ENCODE measurements at places on chromosomes 3 and 15. TPM values are rescaled to one million over a fixed set of nuclear protein-coding genes. Genes with fewer than 3 reads are reported as not detected.

DNA sequence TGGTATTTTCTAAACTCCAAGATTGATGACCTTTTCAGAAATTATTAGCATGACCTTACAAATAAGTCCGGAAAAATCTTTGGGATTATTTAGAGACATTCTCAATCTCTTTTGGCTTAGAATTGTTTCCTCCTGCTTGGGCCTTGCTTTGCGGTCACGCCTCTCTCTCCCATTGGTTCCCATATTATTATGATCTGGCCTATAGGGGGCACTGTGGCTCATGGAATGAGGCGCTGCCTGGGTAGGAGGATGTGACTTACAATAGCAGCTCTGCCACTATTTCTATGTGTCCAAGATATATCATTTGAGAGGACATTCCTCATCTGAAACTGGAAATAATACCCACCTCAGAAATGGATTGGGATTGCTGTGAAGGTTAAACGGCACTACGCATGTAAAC is 464.9 kb downstream of the MFSD1 start:
- H3K27ac ChIP-seq: no peak overlapping the region
- H3K4me1 ChIP-seq: no peaks in the 10 kb centered on the region
- DNase-seq: peak; percentile 13
- H3K27me3 ChIP-seq: no peaks in the 10 kb centered on the region
- no peak overlapping the region for H3K4me3 ChIP-seq
- H3K36me3 ChIP-seq: no peaks in the 10 kb centered on the region

DNA sequence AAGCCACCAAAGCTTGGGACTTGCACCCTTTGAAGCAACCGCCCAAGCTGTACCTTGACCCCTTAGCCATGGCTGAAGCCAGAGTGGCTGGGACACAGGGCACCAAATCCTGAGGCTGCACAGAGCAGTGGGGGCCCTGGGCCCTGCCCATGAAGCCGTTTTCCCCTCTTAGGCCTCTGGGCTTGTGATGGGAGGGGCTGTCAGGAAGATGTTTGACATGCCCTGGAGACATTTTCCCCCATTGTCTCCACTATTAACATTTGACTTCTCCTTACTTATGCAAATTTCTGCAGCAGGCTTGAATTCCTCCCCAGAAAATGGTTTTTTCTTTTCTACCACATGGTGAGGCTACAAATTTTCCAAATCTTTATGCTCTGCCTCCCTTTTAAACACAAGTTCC is 522.2 kb downstream of the EDEM1 start:
- DNase-seq: no peak
- no peaks in the 10 kb centered on the region for H3K36me3 ChIP-seq
- H3K4me1 ChIP-seq: no peaks in the 10 kb centered on the region
- no peak overlapping the region for H3K27ac ChIP-seq
- H3K4me3 ChIP-seq: no peak overlapping the region

GRCh38 chr3:182808041-182808770 is 14.9 kb downstream of the ATP11B start:
- DNase-seq: no peak
- no peaks in the 10 kb centered on the region for H3K27me3 ChIP-seq
- H3K36me3 ChIP-seq: peaks cover 19% of the 10 kb centered on the region
- H3K27ac ChIP-seq: no peak overlapping the region
- no peak overlapping the region for H3K4me3 ChIP-seq
- peaks cover 32% of the 10 kb centered on the region for H3K4me1 ChIP-seq

- H3K4me3 ChIP-seq: no peak overlapping the region
- H3K27ac ChIP-seq: no peak overlapping the region
- DNase-seq: no peak
- peaks cover 15% of the 10 kb centered on the region for H3K4me1 ChIP-seq
- H3K36me3 ChIP-seq: no peaks in the 10 kb centered on the region
- H3K27me3 ChIP-seq: peaks cover 53% of the 10 kb centered on the region
Measured at GRCh38 chr3:57157545-57157944, 7.6 kb downstream of the IL17RD start.

DNA sequence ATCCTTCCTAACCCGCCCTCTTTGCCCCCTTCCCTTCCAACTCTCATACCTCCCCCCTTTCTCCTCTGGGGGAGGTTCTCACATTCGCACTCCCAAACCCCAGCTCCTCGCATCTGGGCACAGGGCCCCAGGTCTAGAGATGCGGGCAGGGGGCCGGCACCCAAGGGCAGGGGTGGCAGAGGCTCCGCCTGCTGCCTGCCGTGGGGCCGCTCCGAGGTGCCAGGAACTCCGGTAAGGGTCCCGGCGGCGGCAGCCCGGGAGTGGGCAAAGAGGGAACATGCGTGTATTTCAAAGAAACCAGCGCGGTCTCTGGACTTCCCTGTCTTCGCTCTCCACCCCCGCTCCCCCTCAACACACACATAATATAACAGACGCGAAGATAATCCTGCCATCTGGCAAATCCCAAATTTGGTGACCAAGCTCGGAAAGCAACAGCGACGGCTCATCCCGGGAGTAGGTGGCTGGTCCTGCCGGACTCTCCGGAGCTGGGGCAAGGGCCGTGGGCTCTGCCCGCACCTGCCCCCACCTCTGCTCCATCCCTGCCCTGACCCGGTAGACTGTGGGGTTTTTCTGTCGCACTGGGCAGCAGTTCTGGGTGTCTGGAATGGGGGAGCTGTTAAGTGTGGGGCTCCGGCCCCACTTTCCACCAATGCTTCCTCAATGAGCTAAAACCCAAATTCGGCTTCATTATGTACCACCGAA is 31.0 kb downstream of the NR2F2 start:
- H3K4me1 ChIP-seq: peaks cover 17% of the 10 kb centered on the region
- no peak overlapping the region for H3K4me3 ChIP-seq
- no peak for DNase-seq
- H3K27ac ChIP-seq: no peak overlapping the region
- H3K27me3 ChIP-seq: peaks cover 79% of the 10 kb centered on the region

GRCh38 chr3:58150130-58150809 is 60.5 kb downstream of the DNASE1L3 start:
- peaks cover 5% of the 10 kb centered on the region for H3K36me3 ChIP-seq
- H3K27me3 ChIP-seq: no peaks in the 10 kb centered on the region
- no peak overlapping the region for H3K4me3 ChIP-seq

GRCh38 chr3:61058836-61059235 is 192.4 kb downstream of the FHIT start:
- no peak overlapping the region for H3K4me3 ChIP-seq
- no peak for DNase-seq
- no peak overlapping the region for H3K27ac ChIP-seq
- H3K36me3 ChIP-seq: no peaks in the 10 kb centered on the region
- no peaks in the 10 kb centered on the region for H3K27me3 ChIP-seq

- DNase-seq: no peak
- H3K4me1 ChIP-seq: no peaks in the 10 kb centered on the region
- H3K36me3 ChIP-seq: no peaks in the 10 kb centered on the region
- H3K27me3 ChIP-seq: no peaks in the 10 kb centered on the region
Measured at GRCh38 chr3:160665784-160666526, 11.0 kb upstream of the ARL14 start.

- H3K4me1 ChIP-seq: peaks cover 68% of the 10 kb centered on the region
- peaks cover 19% of the 10 kb centered on the region for H3K36me3 ChIP-seq
- peak overlapping the region; percentile 96 for H3K27ac ChIP-seq
- peak; percentile 53 for DNase-seq
Measured at GRCh38 chr15:38610748-38611147, 46.1 kb upstream of the RASGRP1 start.

- H3K36me3 ChIP-seq: peaks cover 22% of the 10 kb centered on the region
- no peak overlapping the region for H3K4me3 ChIP-seq
- no peaks in the 10 kb centered on the region for H3K27me3 ChIP-seq
- peak; percentile 30 for DNase-seq
Measured at GRCh38 chr3:149879872-149880271, 66.9 kb downstream of the RNF13 start.

DNA sequence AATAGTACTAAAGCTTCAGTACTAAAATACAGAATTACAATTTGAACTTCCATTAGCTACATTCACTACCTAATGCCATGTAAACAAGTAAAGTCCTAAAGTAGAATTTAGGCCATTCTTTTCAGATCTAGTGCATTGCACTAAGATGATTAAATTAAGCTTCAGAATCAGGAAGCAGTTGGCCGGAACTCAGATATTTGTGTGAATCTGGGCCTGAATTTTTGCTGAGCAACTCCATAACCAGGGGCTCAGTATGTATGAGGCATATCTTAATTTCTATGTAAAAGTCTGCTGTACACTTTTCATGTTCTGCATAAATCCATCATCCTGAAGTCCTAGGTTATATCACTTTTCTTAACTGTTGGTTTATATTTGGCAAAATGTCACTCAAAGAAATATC is 246.4 kb downstream of the RBMS3 start:
- DNase-seq: no peak
- H3K36me3 ChIP-seq: no peaks in the 10 kb centered on the region
- no peaks in the 10 kb centered on the region for H3K27me3 ChIP-seq
- H3K4me3 ChIP-seq: no peak overlapping the region
- H3K27ac ChIP-seq: no peak overlapping the region

DNA sequence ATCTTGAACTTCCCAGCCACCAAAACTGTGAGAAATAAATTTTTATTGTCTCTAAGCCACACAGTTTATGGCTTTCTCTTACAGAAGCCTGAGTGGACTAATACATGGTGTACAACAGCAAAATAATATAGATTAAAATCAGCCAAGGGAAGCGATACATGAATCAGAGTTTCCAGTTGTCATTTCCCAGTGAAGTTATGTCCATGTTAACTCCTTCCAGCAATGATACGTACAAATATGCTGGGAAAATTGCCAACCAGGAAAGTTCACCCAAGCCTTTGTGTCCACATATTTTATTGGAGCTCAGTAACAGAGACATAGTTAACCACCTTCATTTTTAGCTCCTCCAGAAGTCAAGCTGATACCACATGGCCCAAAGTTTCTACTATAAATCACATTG is 280.9 kb upstream of the KCNMB2 start:
- no peak for DNase-seq
- H3K27ac ChIP-seq: no peak overlapping the region
- no peak overlapping the region for H3K4me3 ChIP-seq
- no peaks in the 10 kb centered on the region for H3K27me3 ChIP-seq

- H3K4me1 ChIP-seq: peaks cover 22% of the 10 kb centered on the region
- H3K27ac ChIP-seq: no peak overlapping the region
- H3K36me3 ChIP-seq: peaks cover 29% of the 10 kb centered on the region
- no peak overlapping the region for H3K4me3 ChIP-seq
- DNase-seq: no peak
- H3K27me3 ChIP-seq: no peaks in the 10 kb centered on the region
Measured at GRCh38 chr15:64070965-64071851, 22.4 kb downstream of the CIAO2A start.

GRCh38 chr3:12974334-12974733 is 98.9 kb downstream of the IQSEC1 start:
- no peak overlapping the region for H3K27ac ChIP-seq
- no peak overlapping the region for H3K4me3 ChIP-seq
- H3K27me3 ChIP-seq: no peaks in the 10 kb centered on the region
- H3K36me3 ChIP-seq: no peaks in the 10 kb centered on the region

TM4SF1 gene
- not detected for total RNA-seq

CILP gene
- total RNA-seq: 0.04 TPM

TM6SF1 gene
- total RNA-seq: 9.4 TPM

KBTBD8 gene
- 8.3 TPM for total RNA-seq

ATP8B4 gene
- total RNA-seq: 6.8 TPM

IL17RC gene
- total RNA-seq: 0.32 TPM
